Stimulated activated CD8-positive, alpha-beta memory T cell treated with anti-CD3 and anti-CD28 coated beads, Interleukin-15, amount 100 ng/mL, for 4 hours (primary cell): ENCODE measurements at places on chromosomes 2 and 18.

DNA sequence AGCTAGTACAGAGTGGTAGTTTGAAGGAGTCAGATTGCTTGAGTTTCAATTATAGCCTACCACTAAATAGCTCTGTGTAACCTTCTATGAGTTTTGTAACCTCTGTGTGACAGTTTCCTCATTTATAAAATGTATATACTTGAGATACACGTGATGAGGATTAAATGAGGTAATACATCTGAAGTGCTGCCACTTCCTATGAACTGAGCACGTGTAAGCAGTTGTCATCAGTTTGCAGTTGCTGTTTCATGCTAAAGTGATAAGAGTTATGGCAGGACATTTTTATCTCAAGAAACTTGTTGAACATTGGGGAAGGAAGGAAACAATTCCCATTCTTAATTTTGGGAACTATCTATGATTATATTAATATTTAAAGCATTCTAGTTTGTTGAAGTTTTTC, 38.5 kb downstream of the CARF start:
- DNase-seq = no peak

DNA sequence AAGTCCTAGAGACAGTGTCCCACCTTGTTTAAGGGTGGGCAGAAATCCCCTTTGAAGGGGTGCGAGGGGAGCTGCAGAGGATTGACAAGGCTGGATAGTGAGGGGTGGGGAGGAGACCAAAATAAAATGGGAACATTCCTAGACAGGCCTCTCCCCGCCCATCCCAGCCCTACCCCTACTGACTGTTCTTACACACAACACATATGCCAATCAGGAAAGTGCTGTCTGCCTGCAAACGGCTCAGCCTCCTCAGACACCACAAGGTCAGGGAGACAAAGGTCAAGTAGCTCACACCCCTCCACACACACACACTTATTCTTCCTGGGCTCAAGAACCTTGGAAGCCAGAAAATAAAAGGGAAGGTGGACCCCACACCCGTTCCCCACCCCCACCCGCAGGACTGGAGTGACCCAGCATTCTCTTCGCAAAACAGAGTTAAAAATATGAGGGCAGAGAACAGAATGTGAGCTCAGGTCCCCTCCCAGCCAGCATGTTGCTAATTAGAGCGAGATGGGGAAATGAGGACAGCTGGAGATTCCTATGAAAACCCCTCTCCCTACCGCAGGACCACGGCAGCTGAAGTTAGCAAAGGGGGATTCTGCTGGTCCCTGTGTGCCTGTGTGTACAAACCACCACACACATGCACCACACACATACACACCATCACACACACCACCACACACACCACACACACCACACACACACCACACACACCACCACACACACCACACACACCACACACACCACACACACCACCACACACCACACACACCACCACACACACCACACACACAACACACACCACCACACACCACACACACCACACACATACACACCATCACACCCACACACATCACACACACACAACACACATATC, 197.8 kb downstream of the TNS1 start:
- DNase-seq = no peak

GRCh38 chr2:73205611-73206010, 3.2 kb downstream of the NOTO start:
- no peak for DNase-seq

- DNase-seq = no peak
Measured at GRCh38 chr18:10457767-10458166, 3.3 kb downstream of the APCDD1 start.
